ENCODE measurements at places on chromosomes 7 and 10.

- no peak for DNase-seq
Measured at GRCh38 chr7:96449094-96449493, 127.2 kb upstream of the SLC25A13 start.

- no peak for DNase-seq
Measured at GRCh38 chr7:76011442-76011861, 17.1 kb upstream of the TMEM120A start.

DNA sequence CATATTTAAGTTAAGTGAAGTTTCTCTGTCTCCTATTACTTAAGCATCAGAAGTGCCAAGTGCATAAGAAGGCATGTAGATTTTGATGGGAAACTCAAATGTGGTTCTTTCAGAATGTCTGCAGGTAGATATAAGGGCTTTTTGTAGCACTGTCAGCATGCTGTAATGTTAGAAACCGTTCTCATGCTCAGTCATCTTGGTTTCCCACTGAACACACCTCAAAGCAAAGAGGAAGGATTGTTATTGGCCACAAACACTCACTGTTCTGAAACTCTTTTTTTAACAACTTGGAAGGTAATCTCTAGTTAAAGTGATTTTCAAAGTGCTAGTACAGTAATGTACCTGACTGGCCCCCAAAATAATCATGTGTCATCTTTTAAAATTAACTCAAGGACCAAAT is 126.0 kb downstream of the AASS start:
- DNase-seq: no peak

- DNase-seq: no peak
Measured at GRCh38 chr7:151178831-151179230, 8.2 kb downstream of the ASB10 start.

DNA sequence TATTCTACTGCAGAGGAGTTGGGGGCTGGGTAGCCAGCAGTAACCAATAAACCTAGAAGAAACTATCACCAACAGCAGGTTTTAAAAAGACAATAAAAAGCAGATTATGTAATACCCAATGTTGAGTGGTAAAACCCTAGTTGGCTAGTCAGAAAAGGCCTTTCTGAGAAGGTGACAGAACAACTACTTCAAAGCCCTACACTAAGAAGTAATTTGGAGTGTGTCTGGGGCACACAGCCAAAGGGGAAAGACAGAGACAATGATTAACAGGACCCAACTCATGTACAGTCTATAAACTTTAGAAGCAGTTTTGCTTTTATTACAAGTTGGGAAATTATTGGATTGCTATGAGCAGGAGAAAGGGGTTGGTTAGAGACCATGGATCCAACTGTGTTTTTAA is 77.2 kb upstream of the TMEM106B start:
- no peak for DNase-seq

DNA sequence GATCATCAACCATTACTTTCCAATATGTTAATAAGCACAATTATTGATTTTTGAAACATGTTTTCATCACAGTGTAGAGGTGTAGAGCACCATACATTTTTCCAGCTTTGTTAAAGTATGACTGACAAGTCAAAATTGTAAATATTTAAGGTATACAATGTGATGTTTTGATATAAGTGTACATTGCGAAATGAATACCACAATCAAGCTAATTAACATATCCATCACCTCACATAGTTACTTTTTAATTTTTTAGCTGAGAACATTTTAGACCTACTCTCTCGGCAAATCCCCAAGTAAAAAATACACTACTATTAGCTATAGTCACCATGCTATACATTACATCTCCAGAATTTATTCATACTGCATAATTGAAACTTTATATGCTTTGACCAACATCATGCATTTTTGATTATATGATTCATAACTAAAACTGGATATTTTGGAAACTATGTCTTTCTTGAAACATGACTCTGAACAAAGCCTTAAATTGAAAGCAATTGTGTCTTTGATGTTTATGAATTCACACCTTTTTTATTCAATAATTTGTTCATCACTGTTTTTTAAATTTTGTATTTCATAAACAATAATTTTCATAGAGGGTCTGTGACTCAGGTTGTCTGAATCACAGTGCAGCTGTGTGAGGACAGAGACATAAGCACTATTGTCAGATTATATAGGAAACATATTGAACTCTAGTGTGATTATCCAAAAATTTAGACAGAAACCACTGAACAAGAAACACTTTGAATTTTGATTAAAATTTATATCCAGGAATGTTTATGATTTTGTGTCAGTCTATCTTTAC is 486.1 kb downstream of the SEMA3D start:
- DNase-seq: no peak

Data from SW 1271 (cell line).